ENCODE measurements at places on chromosomes 16 and 17.

- no peak for ATAC-seq
Measured at GRCh38 chr16:22315979-22316378, 18.8 kb downstream of the POLR3E start.

- no peak for ATAC-seq
Measured at GRCh38 chr16:15572329-15573001, 70.5 kb downstream of the MARF1 start.

DNA sequence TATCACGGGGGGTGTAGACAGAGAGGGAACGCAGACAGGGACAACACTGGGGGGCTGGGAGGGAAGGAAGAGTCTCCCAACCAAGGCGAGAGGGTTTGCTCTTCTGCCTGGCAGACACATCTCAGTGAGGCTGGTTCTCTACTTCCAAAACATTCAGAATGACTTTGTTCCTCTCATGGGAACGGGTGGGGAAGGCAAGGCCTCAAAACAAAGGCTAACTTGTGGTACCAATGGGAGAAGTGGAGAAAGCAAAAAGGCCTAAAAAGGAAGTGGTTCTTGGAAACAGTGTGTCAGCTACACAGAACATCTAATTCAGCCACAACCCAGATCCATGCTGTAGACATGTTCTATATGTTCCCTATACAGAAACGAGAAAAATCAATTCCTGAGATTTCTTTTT lies 7.5 kb downstream of the FLOT2 start:
- ATAC-seq: no peak

- no peak for ATAC-seq
Measured at GRCh38 chr17:33151565-33151964, 141.5 kb downstream of the ASIC2 start.

DNA sequence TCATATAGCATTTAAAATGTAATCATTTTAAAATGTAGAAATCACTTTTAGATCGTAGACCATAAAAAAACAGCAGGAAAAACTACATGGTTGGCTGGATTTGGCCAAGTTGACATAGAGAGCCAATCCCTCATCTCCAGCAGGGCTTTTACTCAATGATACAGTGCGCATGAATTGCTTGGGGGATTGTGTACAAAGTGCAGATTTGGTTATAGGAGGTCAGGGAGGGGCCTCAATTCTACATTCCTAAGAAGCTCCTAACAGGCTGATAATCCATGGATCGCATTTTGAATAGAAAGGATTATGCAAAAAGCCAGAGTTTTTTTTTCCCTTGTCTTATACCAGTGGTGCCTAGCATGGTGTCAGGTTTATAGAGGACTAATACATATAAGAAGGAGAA lies 445.1 kb downstream of the MAF start:
- no peak for ATAC-seq
